HuH-7 (cell line): ENCODE measurements at places on chromosomes 1 and 21.

DNA sequence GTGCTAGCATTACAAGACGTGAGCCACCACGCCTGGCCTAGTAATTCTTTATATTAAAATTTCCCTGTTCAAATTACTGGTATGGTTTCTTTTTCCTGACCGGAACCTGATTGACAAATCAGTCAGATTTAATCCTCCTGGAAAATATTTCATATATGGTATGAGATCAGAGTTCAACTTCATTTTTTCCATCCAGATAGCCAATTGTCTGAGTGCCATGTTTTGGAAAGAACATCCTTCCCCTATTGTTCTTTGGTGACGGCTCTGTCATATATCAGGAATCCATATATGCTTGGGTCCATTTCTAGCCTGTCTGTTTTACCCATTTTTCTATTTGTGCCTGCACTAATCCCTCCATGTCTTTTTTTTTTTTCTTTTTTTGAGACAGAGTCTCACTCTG is 39.1 kb upstream of the KLF17 start:
- DNase-seq, result no peak

- DNase-seq, result no peak
Observed at GRCh38 chr1:226674892-226675714, 64.0 kb downstream of the ITPKB start.

DNA sequence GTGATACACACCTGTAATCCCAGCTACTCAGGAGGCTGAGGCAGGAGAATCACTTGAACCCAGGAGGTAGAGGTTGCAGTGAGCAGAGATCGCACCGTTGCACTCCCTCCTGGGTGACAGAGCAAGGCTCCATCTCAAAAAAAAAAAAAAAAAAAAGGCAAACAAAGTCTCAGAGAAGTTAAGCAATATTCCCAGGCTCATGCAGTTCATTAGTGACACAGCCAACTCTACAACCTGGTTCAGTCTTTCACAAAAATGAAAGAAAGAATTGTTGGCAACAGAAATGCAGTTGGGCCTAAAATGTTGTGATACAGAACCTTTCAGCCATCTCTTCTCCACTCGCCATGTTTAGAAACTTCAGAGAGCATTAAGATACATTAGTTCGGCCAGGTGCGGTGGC is 242.1 kb downstream of the LTN1 start:
- DNase-seq, result no peak

- DNase-seq, result no peak
Observed at GRCh38 chr21:42461881-42462877, 33.8 kb downstream of the RSPH1 start.

GRCh38 chr1:37682334-37682987 is 9.9 kb upstream of the CDCA8 start:
- peak; percentile 35 for DNase-seq

DNA sequence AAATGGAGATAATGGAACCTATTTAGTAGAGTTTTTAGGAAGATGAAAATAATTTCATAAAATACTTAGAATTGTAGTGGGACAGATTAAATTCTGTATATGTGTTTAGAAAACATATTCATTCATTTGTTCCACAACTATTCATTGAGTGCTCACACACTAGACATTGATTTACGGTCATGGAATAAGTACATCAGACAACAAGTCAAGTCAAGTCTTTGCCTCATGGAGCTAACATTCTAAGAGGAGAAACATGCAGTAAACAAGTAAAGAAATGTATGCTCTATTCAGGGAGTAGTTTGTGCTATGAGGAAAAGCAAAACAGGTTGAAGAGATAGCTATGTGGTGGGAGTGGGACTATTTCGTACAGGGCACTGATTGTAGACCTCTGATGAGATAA is 9.0 kb downstream of the BTBD19 start:
- DNase-seq, result no peak

DNA sequence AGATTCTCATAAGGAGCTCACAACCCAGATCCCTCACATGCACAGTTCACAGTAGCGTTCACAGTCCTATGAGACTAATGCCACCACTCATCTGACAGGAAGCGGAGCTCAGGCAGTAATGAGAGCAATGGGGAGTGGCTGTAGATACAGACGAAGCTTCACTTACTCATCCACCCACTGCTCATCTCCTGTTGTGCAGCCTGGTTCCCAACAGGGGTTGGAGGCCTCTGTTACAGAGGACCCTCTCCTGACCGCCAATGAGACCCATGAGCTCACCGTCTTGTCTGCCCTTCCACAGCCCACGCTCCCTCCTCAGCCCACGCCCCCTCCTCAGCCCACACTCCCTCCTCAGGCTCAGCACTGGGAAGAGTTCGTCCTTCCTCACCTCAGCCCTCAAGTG is 39.6 kb downstream of the RSPH1 start:
- no peak for DNase-seq

DNA sequence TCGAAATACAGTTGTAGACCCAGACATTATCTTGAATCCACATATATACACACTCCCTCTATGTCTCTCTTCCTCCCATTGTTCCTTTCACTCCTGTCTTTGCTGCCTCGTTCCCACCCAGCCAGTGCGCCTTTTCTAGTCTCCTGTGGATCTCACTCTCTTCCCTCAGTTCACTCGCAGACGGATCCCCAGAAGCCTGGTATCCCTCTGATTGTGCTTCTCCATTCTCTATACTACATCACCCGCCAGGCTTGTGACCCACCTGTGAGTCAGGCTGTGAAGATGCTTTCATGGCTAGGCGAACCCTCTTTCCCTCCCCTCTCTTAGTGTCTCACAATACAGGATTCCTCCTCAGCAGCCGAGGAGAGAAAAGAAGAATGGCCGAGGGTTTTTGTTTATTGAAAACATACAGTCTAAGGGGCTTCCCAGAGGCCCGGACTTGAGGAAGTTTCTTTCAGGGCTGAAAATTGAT is 1.5 kb downstream of the HCN3 start:
- no peak for DNase-seq

- no peak for DNase-seq
Observed at GRCh38 chr1:83705091-83705490, 293.8 kb downstream of the TTLL7 start.

DNA sequence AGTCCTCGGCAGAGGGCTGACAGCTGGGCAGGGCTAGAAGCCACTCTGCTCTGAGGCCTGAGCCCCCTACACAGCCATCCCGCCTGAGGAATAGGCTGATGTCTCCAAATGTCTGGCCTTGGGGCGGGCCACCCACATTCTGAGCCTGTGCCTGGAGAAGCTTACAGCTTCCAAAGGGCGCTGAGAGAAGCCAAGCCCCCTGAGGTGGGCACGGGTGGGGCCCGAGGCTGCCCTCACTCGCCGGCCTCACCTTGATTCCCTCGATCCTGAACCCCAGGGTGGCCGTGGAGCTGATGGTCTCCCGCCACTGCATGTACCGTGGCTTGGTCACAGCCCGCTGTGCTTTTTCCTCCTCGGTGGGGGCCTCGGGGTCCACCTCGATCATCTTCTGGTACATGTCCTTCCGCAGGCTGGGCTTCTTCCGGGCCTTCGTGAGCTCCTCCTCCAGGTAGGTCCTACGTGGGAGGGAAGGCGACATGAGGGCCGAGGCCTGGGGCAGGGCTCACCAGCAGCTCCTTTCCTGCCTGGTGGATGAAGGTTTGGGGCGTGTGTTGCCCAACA is 93.2 kb downstream of the STUM start:
- no peak for DNase-seq

DNA sequence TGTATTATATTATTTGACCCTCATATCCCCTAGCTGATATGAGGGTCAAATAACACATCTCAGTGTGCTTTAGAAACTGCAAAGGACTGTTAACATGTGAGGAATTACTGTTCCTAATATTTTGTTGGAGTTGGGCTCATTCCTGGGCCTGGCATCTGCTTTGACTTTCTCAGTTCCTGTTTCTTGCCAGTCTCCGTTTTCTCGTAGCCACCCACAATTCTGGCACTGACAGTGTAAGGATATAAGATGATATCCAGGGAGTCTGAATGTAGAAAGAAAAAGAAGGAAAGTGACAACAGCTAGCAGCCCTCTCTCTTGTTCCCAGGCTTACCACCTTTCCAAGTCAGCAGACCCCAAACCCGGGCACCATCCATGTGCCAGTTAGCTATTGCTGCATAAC is 54.4 kb upstream of the SCMH1 start:
- DNase-seq, result no peak

DNA sequence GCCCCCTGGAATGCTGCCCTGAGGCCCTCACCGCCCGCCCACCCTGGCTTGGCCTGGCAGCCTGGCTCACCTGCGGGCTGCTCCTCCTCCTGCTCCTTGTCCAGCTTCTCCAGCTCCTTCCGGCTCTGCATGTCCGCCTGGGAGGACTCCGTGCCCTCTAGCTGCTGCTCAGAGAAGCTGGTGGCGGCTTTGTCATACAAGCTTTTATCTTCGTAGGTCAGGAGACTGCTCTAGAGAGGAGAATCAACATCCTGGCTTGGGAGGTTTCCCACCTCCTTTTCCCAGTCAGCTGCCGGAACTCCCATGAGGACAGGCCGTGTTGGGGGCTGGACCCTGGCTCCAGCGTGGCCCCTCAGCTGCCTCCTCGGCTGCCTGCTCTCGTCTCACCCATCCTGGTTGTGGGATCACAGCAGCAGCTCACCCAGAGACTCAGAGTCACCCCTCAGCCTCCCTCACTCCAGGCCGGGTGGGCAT is 36.6 kb upstream of the TMEM52 start:
- no peak for DNase-seq

DNA sequence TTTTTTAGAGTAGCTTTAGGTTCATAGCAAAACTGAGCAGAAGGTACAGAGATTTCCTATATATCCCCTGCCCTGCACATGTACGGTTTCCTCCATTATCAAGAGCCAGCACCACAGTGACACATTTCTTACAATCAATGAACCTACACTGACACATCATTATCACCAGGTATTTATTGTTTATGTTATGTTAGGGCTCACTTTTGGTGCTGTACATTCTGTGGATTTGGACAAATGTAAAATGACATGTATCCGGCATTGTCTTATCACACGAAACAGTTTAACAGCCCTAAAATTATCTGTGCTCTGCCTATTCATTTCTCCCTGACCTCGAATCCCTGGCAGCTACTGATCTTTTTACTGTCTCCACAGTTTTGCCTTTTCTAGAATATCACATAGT is 93.7 kb upstream of the DPH5 start:
- DNase-seq, result no peak

GRCh38 chr1:198667807-198668206 is 29.0 kb downstream of the PTPRC start:
- DNase-seq, result no peak

- DNase-seq, result no peak
Observed at GRCh38 chr1:31617218-31617915, at the start of gene HCRTR1. TSS of gene HCRTR1 (plus strand) at chr1:31617689. CDS start at chr1:31619193, 1,504 bp downstream.

DNA sequence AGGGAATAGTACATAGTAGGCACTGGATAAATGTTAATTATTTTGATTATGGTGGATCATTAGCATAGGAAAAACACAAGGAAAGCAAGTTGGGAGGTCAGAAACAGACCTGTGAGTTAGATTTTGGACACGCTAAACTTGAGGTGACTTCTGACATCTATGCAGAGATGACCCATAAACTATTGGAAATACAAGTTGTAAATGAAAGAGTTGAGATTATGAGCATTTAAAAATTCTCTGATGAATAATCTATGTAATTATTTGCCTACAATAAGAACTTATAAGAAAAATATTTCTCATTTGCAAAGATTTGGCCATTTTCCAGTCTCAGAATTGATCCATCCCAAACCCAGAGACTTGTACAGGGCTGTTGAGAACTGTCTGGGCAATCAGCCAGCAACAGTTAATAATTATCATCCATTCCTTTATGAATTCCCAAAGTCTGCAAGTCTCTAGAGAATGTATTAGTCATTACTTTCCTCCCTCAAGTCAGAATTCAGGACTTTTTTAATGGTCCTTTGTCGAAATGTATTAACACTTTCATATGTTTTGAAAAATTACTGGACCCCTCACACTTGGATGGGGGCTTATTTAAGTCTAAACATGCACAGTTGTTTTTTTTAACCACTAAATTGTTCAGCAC is 19.4 kb upstream of the SLAMF6 start:
- DNase-seq, result no peak

DNA sequence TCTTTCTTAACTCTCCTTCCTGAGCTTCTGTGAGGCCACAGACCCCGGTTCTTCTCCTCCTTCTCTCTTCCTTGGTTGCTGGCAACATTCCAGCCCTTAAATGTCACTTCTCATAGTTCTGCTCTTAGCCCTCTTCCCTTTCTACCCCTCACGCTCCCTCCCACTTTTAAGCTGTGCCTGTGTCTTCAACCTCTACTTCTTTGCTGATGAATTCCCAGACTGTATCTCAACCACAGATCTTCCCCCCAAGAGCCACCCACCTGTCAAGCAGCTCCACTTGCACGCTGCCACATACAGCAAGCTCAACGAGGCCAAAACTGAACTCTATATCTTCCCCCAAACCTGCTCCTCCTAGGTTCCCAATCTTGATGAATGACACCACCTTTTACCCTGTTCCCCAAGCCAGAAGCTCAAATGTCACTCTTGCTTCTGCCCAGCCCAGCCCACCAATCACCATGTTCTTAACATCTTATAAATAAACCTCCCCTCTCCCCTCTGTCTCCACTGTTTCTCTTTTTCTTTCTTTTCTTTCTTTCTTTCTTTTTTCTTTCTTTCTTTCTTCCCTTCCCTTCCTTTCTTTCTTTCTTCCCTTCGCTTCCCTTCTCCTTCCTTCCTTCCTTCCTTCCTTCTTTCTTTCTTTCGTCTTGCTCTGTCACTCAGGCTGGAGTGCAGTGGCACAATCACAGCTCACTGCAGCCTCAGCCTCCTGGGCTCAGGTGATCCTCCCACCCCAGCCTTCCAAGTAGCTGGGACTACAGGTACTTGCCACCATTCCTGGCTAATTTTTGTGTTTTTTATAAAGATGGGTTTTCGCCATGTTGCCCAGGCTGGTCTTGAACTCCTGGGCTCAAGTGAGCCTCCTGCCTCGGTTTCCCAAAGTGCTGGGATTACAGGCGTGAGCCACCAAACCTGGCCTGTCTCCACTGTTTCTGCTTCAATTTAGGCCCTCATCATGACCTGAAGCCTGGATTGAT is 19.8 kb upstream of the PTP4A2 start:
- DNase-seq, result no peak

DNA sequence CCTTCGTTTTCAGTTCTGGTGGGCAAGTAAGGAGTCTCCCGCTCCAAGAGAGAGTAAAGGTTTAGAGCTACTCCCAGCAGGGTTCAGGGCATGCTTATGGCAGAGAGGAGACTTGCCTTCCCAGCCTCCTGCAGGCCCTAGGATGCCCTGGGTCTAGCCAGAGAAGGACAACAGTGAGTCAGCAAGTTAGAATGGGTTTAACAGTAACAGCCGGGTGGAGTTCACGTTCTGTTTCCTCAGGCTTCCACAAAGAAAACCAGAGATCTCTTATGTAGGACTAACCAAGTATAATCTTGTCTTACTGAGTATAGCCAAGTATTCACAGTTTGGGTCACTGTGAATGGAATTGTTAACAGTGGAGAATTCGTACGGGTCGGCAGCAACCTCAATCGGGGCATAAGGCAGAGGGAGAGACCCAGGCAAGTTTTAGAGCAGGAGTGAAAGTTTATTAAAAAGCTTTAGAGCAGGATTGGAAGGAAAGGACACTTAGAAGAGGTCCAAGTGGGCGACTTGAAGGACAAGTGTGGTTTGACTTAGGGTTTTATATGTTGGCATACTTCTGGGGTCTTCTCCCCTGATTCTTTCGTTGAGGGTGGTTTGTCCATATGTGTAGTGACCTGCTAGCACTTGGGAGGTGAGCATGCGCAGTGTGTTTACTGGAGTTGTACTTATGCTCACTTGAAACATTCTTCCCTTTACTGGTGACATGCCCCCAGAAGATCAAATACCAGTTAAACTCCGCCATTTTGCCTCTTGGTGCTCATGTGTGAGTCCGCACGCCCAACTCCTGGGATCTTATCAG is 4.5 kb downstream of the OVAAL start:
- DNase-seq, result no peak
